Fibroblast of lung (primary cell): ENCODE measurements at places on chromosomes 2 and 18. TPM values are rescaled to one million over a fixed set of nuclear protein-coding genes. Genes with fewer than 3 reads are reported as not detected.

GNAL gene
- total RNA-seq, result 0.50 and 0.77 TPM in 2 replicates

HOXD1 gene
- total RNA-seq, result not detected in 2 replicates

DPYSL5 gene
- total RNA-seq, result not detected in 2 replicates

DSEL gene
- 51.1 and 157 TPM in 2 replicates for total RNA-seq

MDH1B gene
- 0.99 and 1.8 TPM in 2 replicates for total RNA-seq

KLHL14 gene
- total RNA-seq, result not detected in 2 replicates

GALNT14 gene
- under 0.01 and 0.83 TPM in 2 replicates for total RNA-seq

- DNase-seq, result peak; percentile 46
Measured at GRCh38 chr2:10278029-10278762, 24.5 kb upstream of the HPCAL1 start.

DNA sequence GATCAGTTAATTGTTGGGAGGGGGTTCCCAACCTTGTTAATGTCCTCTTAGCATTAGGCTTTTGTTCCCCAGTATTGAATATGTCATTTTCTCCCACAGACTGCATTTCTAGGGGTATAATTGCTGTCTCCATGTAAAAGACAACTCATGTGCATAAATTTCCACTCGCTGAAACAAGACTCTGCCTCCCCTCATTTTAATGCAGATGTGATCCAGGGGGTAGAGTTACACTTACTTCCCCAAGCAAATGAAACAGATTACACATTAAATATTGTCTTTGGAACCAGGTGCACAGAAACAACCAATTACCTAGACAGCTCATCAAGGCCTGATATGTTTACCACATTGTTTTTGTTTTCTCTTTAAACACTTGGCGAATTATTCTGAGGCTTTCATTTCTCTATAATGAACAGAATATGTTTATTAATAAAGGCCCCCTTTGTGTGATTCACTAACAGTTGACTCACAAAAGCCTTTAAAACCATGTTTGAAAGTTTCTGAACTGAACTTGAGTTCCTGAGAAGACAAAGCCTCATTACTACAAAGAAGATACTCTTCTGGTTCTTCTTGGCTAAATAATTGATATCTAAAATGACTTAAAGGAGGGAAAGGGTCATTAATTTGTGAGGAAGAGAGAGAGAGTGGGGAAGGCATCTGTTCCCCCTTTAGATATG lies 15.0 kb upstream of the ACVR1 start:
- no peak for DNase-seq

DNA sequence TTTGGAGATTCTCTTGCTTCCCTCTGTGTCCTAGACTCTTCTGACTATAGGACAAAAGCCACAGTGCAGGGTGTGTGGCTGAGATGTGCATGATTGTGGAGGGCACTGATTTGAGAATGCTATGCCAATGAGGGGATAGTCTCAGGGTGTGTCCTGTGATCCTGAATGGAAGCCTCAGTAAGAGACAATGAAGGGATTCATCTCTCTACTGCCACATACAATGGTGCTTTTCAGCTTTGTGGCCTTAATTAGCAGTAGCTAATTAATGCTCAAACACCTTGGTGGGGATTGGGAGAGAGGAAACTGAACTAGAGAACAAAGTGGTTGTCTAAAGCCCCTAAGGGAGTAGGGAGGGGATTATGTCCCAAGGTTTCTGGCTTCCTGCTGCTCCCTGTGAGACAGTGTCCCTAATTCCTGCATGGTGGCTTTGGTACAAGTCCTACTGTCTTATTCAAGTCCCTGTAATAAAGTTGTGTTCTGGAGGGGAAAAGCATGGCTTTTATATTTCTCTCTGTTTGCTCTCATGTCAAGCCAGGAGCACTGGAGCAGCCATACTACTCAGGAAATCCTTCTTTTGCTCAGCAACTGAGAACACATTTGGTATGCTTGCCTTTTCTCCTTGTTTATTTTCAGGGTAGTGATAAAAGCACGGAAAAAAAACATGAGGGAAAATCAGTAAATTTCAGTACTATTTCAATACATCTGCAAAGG lies 415.2 kb upstream of the TCF4 start:
- DNase-seq, result no peak

GRCh38 chr2:20737505-20737904 lies 70.6 kb downstream of the GDF7 start:
- DNase-seq, result no peak

- DNase-seq, result no peak
Measured at GRCh38 chr2:170505631-170506275, 209.4 kb upstream of the SP5 start.

DNA sequence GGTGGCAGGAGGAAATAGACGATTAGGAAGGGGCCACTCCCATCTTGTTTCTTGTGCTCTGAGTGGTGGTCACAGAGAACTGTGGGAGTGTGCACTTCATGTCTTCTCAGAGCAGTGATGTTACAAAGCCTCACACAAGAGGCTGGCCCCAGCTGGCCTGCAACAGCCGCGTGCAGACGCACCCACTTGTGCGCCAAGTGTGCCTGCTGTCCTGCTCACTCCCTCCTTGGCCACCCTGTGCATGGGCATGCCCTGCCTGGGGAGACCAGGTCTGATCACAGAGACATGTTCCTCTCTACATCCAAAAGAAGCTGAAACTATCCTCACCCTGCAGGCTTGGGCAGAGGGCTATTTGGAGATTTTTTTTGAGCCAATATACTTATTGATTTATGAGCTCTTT lies 108.4 kb downstream of the MRO start:
- no peak for DNase-seq

GRCh38 chr2:148848146-148848545 lies 26.9 kb upstream of the KIF5C start:
- DNase-seq, result no peak

- no peak for DNase-seq
Measured at GRCh38 chr2:137249463-137250130, 484.3 kb downstream of the THSD7B start.

GRCh38 chr2:14716319-14716718 lies 83.8 kb downstream of the LRATD1 start:
- no peak for DNase-seq

DNA sequence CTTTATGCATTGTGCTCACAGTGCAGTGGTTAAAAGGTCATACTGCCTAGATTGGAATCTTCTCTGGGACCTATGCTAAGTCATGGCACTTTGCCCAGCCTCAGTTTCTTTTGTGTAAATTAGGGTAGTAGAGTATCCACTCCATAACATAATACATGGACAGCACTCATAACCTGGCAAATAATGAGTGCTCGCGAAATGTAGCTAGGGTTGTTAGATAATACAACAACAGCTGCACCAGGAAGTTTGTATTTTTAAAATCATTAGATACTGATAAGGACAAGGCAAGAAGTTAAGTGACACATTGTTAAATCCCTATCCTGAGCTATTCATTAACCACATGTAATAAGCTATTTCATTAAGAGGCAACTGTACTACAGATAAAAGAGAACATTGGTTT lies 13.8 kb upstream of the PLA2R1 start:
- DNase-seq, result no peak

- no peak for DNase-seq
Measured at GRCh38 chr2:233422050-233422639, 67.9 kb downstream of the DGKD start.

GRCh38 chr2:36539631-36540030 lies 58.3 kb downstream of the FEZ2 start:
- no peak for DNase-seq

DNA sequence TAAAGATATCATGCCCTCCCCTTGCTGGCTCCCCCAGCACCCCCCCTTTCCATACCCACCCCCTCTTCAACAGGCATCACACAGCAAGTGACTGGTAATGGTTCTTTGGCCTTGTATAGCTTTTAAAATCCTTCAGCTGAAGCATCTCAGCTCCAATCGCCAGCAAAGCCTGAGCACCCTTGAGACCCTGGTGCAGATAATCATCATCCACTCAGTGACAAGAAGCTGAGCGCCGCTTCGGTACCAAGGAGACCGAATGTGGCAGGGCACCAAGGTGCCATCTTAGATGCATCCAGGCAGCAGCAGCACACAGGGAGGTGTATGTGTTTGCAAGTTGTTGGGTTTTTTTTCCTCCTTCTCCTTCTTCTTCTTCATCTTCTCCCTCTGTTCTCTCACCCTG lies 232.7 kb downstream of the BCL11A start:
- DNase-seq, result no peak

GRCh38 chr2:162538967-162539366 lies 195.0 kb downstream of the GCA start:
- DNase-seq, result no peak

DNA sequence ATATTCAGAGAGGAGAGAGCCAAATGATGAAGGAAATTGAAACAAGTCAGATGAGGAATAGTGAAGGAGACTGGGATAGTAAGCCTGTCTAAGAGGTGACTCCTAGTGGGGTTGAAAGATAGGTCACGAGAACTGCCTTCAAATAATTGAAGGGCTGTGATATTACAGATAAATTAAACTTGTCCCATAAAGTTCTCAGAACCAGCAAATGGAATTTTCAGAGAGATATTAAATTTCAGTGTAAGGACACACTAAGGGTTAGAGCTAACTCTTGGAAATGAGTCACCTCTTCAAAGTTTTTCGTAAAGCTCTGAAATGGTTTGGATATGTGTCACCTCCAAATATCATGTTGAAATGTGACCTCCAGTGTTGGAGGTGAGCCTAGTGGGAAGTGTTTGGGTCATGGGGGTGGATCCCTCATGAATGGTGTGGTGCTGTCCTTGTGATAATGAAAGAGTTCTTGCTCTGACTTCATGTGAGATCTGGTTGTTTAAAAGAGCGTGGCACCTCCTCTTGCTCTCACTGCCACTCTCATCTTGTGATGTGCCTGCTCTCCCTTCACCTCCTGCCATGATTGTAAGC lies 87.3 kb downstream of the BABAM2 start:
- DNase-seq, result peak; percentile 94

DNA sequence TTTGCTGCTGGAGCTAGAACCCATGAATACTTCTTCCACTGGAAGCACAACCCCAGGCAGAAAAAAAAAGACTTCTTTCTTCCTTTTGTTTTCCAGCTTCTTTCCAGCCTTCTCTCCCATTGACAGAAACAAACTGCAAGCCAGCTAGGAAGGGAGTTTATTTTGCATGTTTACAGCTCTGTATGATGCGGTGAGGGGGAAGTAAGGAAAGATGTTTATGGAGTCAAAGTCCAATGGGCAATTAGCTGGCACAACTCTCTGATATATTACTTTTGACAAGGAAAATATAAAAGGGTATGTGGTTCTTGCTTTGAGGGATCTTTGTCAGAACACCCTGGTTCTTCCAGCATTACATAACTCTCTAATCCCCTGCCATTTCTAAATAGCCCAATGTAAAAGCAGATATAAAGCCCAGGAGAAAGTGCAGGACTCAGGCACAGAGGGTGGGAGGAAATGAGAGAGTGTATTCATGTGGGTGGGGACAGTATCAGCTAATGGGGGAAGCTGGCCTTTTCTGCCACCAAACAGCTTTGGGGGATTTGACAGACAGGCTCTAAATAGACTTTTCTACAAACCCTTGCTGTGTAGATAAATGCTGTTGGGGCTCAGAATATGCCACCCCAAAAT lies 9.3 kb upstream of the NMS start:
- no peak for DNase-seq

GRCh38 chr18:57841568-57841967 lies 38.5 kb upstream of the ATP8B1 start:
- DNase-seq, result no peak

GRCh38 chr2:241123816-241124536 lies 21.9 kb upstream of the MTERF4 start:
- DNase-seq, result no peak

DNA sequence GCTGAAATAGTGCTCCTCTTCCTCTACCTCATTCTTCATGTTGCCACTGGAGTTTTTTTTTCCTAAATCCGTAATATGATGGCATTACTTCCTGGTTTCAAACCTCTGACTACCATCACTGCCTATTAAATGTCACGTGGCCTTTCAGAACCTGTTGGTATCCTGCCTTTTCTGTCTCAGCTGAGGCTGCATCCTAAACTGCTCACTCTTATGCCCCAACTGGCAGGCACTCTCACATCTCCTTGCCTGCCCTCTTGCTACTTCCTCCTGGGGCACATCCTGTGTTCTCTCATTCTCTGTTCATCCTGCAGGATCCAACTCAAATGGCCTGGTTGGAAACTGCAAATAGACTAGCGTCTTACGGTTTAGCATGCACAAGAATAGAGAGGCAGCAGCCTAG lies 468.1 kb upstream of the FANCL start:
- DNase-seq, result no peak

GRCh38 chr2:152348388-152348787 lies 13.4 kb downstream of the FMNL2 start:
- DNase-seq, result no peak
